ENCODE measurements at places on chromosomes 11 and 22.

GRCh38 chr11:114064216-114064615 is 4.7 kb downstream of the ZBTB16 start:
- DNase-seq = no peak

DNA sequence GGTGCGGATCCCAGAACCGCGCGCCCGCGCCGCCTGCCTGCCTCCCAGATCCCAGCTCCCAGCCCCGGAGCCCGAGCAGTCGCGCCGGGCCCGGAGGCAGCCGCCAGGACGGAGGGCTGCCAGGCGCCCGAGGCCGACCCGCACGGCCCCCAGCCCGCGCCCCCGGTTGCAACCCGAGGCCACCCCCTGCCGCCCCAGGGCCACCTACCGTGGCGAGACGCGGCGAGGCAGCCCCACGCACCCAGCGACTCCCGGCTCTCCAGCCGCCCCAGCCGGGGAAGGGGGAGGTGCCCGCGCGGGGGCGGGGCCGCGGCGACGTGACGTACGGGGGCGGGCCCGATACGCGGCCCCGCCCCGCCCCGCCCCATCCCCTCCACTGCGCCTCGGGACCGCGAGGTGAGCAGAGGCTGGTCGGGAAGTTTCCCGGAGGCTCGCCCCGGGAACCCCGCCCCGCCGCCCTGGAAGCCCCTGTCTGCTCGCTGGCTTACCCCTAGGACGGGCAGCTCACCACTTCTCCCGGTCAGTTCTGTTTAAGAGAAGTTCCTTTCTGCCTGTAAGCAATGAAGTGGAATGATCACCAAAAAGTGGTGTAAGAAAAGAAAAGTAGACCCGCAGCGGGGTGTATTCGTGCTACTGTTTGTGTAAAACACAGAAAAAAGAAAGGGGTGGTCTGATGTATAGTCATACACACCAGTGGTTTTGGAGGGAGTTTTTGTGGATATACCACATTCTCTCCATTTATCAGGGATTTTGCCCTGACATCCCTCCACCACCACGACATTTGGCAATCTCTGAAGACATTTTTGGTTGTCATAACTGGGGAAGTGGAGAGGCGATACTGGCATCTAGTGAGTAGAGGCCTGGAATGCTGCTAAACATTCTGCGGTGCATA is at the start of gene TPST2:
TPST2 (minus strand) TSS at position 288 of the 892 bp plus-strand sequence. CDS start 48,502 bp downstream, outside the sequence.
- DNase-seq = no peak

DNA sequence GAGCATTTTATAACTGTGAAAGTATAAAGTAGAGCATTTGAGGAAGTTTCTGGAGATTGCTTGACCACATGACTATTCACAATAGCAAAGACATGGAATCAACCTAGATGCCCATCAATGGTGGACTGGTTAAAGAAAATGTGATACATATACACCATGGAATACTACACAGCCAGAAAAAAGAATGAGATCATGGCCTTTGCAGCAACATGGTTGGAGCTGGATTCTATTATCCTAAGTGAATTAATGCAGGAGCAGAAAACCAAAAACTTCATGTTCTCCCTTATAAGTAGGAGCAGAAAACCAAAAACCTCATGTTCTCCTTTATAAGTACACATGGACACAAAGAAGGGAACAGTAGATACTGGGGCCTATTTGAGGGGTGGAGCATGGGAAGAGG is 30.3 kb downstream of the UVRAG start:
- no peak for DNase-seq

- no peak for DNase-seq
Measured at GRCh38 chr22:48357196-48357595, 1470.5 kb downstream of the BRD1 start.

DNA sequence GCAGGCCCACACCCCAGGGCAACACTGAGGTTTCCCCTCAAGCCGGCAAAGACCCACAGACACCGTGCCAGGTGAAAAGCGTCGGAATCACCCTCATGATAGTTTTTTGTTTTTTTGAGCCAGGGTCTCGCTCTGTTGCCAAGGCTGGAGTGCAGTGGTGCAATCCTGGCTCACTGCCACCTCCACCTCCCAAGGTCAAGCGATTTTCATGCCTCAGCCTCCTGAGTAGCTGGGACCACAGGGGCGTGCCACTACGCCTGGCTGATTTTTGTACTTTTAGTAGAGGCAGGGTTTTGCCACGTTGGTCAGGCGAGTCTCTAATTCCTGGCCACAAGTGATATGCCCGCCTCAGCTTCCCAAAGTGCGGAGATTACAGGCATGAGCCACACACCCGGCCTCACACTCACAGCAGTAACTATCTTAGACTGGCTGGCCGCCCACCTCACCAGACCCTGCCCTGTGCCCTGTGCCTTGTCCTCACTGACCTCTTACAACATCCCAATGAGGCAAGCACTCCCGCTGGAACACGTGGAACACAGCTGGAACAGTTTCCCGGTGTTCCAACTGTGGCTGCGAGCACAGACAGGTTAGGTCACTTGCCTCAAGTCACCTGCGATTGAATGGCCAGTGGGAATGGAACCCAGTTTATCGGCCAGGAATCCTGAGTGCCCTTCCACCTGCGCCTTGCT is 21.1 kb downstream of the LRRC10B start:
- DNase-seq = peak; percentile 52

DNA sequence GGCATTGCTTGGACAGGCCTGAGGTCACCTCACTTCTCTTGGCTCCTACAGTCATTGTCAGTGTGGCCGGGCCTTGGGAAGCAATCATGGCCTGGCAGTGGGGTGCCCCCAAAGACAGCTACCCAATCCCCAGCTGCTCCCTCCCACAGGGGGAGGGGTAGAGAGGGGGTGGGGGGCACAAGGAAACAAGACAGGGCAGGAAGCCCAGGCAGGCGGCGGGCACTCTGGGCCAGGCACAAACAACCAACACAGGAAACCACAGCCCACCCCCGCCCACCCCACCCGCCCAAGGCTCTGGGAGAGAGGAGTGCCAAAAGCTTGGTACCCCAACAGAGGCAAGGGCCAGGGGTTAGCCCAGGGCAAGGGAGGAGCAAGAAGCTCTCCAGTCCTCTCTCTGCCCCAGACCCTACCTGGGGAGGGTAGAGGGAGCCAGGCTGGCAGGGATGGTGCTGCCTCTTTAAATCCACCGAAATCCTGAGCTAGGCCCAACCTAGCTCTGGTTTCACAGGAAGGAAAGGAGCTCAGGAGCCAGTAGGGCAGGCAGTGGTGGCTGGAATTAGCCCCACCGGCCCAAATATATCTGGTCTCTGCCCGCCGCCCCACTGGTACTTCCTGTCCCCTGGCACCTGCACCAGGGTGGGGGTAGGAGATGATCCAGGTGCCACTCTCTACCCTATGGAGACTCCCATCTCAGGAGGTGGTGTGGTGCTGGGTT is 12.2 kb downstream of the BCL9L start:
- DNase-seq = no peak

DNA sequence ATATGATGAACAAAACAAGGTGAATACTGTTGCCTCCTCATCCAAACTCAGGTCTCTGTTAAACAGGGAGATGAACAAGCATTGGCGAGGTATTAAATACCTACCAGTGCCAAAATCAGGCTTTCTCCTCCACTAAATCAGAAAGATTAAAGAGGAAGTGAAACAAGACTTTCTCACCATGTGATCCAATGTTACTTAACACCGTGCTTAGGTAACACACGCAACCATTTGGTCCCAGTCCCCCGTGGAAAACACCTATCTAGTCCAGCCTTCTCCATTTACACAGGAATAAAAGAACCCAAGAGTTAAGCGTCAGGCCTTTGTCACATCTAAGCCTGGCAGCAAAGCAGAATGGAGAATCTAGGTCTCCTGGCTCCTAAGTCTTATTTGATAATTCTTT is 34.5 kb downstream of the TENM4 start:
- no peak for DNase-seq

- no peak for DNase-seq
Measured at GRCh38 chr22:35852076-35852475, 134.4 kb downstream of the APOL5 start.

Data from LNCaP clone FGC (cell line).